ENCODE measurements at places on chromosomes 12 and 14.

- no peak for DNase-seq
Measured at GRCh38 chr14:72892103-72892878, 1.6 kb downstream of the DPF3 start.

DNA sequence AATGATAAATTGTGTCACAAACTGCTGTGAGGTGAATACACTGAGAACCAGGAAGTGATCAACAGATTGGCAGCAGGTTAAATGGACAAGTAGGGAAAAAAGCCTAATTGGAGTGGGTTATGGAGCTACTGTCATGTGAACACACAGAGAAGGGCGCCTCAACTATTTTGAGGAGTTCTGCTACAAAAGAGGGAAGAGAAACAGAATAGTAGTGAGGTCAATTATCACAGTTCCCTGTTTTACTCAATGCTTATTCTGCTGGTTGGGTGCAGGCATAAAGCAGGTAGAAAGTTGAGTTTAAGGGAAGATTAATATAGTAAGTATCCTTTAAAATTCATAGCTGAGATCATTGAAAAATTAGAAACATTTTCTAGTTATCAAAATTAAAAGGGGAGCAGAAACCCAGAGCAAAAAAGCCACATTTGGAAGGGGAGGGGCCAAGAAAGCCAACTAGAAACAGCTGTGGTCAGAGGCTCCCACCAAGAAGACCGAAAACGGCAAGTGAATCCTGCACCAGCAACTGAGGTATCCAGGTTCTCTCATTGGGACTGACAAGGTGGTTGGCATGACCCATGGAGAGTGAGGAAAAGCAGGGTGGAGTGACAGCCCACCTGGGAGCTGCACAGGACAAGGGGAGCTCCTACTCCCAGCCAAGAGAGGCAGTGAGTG, 105.7 kb downstream of the ZC3H14 start:
- DNase-seq = no peak

DNA sequence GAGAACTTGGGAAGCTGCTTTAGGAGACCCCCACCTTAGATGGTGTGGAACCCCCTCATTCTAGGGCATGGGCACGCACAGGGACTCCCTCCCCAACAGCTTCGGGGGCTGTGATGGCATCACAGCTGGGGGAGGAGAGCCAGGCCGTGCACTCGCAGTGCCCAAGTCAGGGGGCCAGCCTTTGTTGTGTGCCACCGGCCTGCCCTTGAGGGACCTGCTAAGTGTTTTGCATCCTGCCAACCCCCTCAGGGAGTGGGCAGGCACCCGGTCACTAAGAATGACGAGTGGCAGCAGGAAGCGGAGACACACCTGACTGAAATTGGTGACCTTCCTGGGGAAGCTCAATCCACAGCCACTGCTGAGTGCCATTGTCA, 334.9 kb upstream of the SFSWAP start:
- no peak for DNase-seq

GRCh38 chr12:54704202-54704601, 56.0 kb upstream of the DCD start:
- no peak for DNase-seq

DNA sequence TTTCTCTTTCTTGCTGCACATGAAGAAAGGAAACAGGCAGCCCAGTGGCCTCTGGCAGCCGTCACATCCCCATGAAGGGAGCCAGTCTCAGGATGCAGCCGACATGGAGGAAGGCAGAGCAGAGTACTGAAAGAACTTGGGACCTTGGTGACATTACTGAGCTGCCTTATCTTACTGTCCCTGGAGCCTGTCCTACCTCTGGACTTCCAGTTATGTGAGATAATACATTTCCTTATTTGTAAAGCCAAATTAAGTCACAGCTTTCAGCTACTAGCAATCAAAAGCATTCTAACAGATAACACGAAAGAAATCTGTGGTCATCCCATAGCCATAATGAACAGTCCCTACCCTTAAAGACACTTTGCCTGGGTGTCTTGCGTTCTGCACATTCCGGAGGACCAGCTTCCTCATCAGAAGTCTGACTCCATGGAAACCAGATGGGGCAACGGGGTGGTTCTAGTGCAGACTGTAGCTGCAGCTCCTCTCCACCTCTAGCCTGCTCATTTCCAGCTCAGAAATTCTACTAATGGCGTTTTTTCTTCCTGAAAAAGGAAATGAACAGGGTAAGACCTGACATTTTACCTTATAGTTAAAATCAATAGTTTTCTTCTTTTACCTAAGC, 7.8 kb upstream of the EGLN3 start:
- no peak for DNase-seq

DNA sequence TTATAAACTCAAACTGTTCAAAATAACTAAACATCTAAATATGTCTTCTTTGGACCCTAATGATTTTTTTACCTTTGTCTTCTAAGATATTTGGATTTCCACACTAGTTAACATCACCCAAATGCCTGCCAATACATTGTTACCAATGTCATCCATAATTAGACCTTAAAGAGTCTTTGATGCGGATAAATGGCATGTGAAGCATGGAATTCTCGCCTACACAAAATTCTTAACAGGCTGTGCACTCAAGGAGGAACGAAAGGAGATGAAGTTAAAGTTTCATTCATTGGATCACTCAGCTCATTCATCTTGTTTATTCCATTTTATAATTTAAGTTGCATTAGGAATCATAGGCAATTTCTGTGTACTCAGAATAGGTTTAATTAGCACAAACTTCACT, 219.7 kb downstream of the ACSS3 start:
- DNase-seq = no peak

Measured in ureter (tissue), 1 donor.